ENCODE measurements at places on chromosomes 12 and 14.

GRCh38 chr12:116739381-116739887, 1.3 kb downstream of the RNFT2 start:
- DNase-seq: no peak

DNA sequence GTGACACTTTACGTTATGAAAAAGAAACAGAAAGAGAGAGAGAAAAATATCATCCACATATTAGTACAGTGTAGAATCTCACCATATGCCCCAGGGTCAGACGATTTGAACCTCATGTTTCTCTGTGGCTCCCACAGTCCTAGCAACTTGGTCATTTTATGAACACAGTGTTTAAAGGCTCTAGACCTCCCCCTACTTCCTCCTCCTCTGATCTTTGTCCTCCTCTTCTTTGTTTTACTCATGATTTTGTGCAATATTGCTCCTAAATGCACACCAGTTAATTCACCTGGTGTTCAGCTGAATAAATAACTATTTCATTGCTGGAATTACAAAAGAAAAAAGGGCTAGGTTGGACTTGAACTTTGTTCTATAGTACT, 18.2 kb downstream of the GLT1D1 start:
- DNase-seq: no peak

DNA sequence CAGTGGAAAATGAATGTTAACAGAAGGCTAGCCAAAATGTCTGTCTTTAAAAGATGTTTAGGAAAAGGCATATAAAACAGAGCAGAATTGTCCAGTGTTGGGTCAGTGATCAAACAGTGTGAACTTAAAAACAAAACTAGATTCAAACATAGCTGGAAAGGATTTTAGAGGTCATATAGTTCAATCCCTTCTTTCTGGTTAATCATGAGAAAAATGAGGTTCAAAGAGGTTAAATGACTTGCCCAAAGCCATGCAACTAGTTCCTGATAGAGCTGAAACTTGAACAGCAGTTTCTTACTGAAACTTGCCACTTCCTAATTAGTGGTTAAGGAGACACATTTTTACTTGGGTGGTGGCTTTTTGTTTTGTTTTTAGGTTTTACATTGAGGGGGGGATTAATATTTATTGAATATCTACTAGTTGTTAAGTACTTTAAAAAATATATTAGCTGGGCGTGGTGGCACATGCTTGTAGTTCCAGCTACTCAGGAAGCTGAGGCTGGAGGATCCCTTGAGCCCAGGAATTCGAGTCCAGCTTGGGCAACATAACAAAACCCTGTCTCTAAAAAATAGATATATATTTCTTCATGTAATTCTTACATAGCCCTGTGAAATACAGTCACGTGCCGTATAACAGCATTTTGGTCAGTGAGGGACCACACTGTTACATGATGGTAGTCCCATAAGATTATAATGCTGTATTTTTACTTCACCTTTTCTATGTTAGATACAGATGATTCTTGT, 20.4 kb downstream of the ACVR1B start:
- DNase-seq: no peak

- no peak for DNase-seq
Observed at GRCh38 chr14:25526290-25526689, 476.3 kb upstream of the STXBP6 start.

DNA sequence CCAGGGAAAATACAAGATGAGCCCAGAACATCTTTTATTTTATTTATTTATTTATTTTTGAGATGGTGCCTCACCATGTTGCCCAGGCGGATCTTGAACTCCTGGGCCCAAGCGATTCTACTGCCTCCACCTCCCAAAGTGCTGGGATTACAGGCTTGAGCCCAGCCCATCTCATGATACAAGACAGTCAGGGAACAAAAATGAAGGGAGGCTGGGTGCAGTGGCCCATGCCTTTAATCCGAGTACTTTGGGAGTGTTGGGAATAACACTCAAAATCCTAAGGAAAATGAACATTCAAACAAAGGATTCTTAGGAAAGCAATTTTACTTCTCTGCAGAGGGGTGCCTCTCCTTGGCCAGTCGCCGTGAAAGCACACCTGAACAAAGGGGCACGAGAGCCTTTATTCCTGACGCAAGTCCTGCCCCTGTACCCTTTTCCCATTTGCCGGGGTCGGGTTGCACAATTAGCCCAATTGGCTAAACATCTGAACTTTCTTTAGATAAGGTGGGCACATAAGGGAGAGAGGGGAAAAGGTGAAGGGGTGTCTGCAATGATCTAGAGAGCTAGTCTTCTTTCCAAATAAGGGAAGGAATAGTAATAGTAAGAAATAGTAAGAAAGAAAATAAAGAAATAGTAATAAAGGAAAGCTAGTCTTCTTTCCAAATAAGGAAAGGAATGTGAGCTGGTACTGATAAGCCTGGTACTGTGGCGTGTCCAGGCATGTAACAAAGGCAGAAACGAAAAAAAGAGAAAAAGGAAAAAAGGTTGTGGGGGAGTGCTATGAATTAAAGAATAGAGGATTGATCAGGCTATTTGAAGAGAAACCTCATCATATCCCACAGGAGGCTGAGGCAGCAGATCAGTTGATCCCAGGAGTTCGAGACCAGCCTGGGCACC, 13.4 kb downstream of the NCAPD2 start:
- DNase-seq: no peak

- DNase-seq: no peak
Observed at GRCh38 chr14:105902131-105902898, 375.9 kb downstream of the TMEM121 start.

GRCh38 chr14:101196795-101197590, 293.5 kb upstream of the RTL1 start:
- no peak for DNase-seq

DNA sequence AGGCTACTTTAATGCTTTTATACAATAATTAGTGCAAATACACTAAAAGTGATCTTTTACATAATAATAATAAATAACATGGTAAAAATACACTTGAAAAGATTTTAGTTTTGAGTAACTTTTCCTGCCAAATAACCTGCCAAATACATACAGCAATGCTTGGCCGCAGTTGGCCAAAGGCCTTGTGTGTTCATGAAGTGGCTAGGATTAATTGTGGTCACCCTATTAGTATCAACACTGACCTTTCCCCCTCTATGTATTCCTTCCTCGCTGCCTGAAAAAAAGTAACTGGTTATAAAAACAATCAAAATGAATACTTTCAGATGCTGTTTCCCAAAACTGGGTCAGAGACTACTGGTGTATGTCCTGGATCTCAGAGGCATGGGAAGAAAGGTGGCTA, 34.3 kb downstream of the KICS2 start:
- no peak for DNase-seq

DNA sequence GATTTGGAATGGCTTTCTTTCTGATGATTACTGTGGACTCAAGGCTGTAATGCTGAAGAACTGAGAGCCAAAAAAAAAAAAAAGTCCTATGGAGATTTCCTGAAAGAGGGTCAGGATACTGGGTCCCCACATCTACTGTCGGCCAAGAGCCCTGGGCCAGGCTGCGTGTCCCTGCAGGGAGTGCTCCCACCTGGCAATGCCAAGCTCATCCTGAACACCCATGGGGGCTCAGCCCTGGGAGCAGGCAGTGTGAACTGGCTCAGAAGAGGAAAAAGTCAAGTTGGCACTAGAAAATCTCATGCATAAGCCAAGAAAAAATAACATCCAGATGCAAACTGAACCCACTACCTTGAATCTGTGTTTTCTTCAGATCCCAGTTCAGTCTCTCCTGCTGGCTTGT, 35.0 kb upstream of the SMOC1 start:
- DNase-seq: no peak

GRCh38 chr12:43105426-43105981, 446.5 kb downstream of the ADAMTS20 start:
- DNase-seq: no peak

- DNase-seq: no peak
Observed at GRCh38 chr12:19158923-19159322, 29.4 kb downstream of the PLEKHA5 start.

DNA sequence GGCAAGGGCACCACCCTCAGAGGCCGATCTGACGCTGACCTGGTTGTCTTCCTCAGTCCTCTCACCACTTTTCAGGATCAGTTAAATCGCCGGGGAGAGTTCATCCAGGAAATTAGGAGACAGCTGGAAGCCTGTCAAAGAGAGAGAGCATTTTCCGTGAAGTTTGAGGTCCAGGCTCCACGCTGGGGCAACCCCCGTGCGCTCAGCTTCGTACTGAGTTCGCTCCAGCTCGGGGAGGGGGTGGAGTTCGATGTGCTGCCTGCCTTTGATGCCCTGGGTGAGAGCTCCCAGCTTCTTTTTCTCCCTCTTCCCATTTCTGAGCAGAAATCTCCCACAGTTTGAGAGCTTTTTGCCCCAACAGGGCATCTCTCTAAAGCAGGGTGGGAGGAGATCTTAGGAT, 1.8 kb downstream of the OAS1 start:
- no peak for DNase-seq

GRCh38 chr12:62347922-62348650, 87.9 kb downstream of the USP15 start:
- no peak for DNase-seq

DNA sequence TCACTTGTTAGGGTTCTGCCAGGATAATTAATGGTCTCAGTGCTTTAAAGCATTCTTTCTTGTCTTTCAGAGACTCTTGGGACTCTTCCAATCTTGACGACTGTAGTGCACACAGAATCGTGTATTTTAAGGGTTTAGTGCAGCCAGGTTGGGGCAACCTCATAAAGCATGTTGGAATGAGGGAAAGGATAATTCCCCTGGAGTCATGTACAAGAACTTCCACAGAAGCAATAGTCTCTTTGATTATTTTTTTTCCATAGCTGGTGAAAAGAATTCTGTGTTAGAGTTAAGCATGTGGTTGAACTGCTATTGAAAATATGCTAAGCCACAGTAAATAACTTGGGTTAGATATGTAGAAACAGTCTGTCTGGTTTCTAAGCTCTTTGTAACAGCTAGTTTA, 246.8 kb upstream of the DAAM1 start:
- no peak for DNase-seq

- DNase-seq: no peak
Observed at GRCh38 chr14:38211255-38211735, 3.6 kb downstream of the SSTR1 start.

GRCh38 chr14:34623506-34623905, 6.4 kb downstream of the SNX6 start:
- no peak for DNase-seq

- DNase-seq: no peak
Observed at GRCh38 chr14:105143451-105144025, 25.0 kb downstream of the JAG2 start.

DNA sequence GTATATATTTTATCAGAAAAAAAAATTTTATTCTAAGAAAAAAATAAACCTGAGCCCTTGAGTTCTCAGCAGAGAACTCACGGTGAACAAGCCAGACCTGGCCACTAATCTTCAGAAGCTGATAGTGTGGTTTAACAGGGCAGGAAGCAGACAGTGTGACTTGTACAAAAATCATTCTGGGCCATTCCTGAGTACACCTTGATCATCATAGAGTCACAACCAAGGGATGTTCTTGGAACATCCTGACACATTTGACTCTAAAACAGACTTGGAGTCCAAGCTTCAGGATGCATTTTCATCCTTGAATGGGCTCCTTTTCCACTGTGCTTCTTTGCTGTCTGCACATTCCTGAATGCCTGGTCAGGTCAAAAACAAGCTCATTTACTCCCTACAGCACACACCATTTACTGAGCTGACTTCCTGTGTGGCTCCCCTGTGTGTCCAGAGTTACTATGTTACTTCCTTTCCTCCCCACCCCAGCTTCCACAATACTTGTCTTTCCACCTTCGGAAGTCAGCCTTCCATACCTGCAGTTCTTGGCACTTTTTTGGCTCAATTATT, 112.0 kb downstream of the ANO6 start:
- no peak for DNase-seq

- DNase-seq: no peak
Observed at GRCh38 chr14:89730687-89731086, 223.8 kb downstream of the EFCAB11 start.

- DNase-seq: no peak
Observed at GRCh38 chr12:73361156-73361863, 1089.1 kb downstream of the TRHDE start.

- DNase-seq: no peak
Observed at GRCh38 chr14:102947321-102948103, 25.0 kb downstream of the AMN start.

DNA sequence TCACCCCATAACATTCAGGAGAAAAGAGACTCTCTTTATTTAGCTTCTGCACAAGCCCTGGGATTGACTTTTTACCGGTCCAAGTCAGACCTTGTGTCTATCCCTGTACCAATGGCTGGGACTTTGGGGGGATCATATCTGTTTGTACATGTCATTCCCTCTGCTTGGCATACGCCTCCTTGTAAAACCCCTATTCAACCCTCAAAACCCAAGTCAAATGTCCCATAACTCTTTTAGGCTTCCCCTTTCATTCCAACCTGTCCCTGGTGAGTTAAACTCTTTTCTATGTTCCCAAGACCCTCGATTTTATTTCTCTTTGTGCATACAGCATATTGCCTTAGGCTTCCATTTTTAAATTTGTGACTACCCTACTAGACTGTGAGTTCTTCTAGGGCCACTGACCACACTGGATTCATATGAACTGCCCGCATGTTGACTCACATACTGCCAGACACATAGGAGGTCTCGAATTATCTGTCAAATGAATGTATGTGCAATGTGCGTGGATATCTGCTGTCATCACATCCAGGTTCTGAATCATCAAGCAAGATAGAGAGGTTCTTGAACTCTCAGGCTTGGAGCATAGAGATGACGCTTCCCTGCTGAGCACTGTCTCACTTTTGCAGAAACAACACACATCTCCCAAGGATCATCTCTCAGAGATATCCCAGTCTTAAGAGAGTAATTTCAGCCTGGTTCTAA, 548.6 kb upstream of the TBX3 start:
- no peak for DNase-seq

GRCh38 chr12:123388951-123389559, 5.1 kb downstream of the KMT5A start:
- no peak for DNase-seq

- DNase-seq: no peak
Observed at GRCh38 chr14:67549734-67550133, 16.6 kb downstream of the PLEKHH1 start.

DNA sequence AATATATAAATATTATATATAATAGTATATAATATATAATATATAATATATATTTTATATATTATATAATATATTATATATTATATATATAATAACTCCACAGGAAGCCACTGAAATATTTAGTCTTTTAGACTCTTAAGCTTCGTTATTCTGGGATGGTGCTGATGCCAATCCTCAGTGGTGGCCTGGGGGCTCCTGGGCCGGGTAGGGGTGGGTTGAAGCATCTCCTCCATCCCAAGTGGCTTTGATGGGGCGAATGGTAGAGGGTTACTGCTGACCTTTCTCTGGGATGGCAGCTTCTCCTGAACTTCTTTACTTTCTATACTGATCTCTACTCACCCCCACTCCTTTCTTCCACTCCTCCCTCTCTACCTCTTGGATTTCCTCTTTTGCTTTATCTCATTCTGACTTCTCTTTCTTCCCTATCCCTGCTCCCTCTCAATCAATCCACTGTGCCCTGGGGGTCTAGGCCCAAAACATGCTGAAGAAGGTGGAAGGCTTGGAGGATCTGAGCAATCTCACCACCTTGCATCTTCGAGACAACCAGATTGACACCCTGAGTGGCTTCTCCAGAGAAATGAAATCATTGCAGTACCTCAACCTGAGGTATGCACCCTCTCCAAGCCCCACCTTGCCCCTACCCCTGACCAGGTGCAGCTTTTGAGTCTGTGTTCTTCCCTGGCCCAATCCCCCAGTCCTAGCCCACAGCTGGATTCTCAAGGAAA, 4.8 kb upstream of the ENO2 start:
- no peak for DNase-seq

Data from mucosa of gallbladder (tissue), 1 donor.